ENCODE measurements at places on chromosomes 7 and 10.
A peak's percentile ranks its signal among the peaks of the same experiment; 100 is the strongest.

GRCh38 chr10:4653160-4653559, 172.8 kb upstream of the AKR1E2 start:
- no peak for DNase-seq

- no peak for DNase-seq
Measured at GRCh38 chr10:95559471-95559870, 1.7 kb downstream of the SORBS1 start.

- DNase-seq = peak; percentile 11
Measured at GRCh38 chr7:135414850-135415439, 95.0 kb downstream of the CNOT4 start.

GRCh38 chr7:134827889-134828288, 48.5 kb downstream of the CALD1 start:
- DNase-seq = no peak

DNA sequence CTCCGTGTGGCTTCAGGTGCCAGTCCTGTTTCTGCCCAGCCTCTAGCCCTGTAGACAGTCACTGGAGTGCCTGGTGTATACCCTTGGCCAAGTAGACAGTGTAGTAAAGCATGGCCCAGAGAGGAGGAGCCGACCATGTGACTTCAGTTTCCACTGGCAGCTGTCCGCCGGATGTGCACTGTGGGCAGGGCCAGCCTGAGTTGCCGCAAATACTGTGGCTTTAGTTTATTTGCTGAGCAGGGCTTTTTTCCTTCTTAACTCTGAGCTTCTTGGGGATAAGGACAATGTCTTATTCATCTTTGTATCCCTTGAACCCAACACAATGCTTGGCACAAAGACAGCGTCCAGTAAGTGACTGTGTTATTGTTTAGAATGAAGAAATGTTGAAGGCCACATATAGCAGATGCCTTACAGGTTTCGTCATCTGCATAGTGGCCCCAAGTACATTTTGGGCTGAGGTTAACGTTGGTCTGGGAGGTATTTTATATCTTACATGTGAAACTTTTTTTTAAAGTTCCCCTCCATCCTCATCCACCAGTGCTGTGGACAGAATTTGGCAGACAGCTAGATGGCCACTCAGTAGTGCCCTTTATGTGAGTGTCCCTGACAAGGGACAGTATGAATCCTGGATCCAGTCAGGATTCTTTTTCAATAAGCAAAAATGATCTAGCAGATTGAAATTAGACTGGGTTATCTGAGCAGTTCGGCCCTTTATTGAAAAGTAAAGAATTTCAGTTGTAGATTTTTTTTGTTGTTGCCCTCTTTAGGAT, 40.6 kb downstream of the CYP17A1 start:
- no peak for DNase-seq

DNA sequence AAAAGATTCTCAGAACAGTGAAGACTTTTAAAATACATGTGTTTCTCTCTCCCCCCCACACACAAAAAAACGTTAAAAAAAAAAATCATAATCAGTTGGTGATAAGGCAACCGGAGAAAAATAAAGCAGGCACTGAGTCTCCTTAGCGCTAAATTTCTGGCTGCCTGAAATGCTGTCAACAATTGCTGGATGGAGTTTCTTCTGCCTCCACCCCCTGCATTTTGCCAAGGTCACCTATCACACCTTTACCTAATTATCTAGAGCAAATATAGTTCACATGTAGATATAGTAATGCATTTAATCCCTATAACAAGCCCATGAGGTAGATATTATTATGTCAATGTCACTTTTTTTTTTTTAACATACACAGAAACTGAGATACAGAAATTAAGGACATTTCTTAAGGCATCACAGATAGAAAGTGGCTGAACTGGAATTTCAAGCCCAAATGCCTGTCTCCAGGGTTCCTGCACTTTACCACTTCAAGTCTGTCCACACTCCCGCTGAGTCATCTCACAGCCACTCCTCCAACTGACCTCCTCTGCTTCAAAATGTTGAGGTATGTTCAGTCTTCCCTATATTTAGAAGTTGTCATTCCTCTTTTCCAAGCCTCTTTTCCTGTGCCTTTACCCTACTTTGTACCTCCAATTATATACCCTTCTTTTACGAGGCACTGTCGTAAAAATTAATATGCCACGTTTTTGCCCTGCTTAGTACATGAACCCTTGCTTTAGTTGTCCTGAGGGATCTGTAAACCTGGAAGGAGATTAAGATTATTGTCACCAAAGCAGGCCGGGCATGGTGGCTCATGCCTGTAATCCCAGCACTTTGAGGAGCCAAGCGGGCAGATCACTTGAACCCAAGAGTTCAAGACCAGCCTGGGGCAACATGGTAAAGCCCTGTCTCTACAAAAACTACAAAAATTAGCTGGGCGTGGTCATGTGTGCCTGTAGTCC, 72.8 kb upstream of the MPP7 start:
- DNase-seq = peak; percentile 4

DNA sequence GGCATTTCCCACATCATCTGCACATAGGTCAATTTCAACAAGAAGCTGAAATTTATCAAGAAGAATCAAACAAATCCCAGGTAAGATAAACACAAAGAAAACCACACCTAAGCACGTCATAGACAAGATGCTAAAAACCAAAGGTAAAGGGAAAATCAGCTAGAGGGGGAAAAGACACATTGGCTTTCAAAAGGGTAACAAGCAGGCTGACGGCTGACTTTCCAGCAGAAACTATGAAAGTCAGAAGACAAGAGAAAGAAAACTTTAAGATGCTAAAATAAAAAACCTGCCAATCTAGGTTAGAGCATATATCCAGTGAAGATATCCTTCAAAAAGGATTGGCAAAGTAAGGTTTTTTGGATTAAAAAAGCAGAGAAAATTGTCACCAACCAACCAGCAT, 59.9 kb upstream of the RHEB start:
- DNase-seq = no peak

GRCh38 chr10:93471110-93471651, 11.0 kb downstream of the MYOF start:
- DNase-seq = no peak

- DNase-seq = no peak
Measured at GRCh38 chr10:97550336-97551149, 22.0 kb upstream of the ANKRD2 start.

DNA sequence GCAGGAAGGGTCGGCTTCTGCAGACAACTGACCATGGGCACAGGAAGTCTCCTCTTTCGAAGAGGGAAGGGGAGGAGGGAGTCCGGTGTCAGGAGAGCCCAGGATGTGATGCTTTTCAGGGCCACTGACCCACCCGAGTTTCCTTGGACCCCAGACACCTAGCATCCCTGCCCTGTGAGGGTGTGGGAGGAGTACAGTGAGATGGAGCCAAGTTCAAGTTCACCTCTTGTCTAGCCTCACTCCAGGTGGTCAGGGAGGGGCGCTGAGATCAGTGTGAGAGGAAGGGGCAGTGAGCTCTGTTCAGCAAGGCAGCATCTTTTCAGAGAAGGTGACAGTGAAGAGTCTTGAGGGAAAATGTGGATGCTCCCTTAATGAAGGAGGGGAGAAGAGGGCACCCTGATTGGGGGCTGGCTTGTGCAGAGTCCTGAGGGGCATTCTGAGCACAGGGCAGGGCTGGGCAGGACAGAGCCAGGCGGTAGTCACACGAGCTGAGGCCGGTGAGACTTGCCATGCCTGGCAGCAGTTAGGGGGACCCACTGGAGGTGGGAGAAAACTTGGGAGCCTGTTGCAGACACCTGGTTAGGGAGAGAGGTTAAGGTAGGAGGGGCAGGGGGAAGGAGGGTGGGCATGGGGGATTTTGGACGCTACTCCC, 49.7 kb downstream of the ADCY1 start:
- no peak for DNase-seq

- DNase-seq = no peak
Measured at GRCh38 chr10:23412223-23412622, 26.7 kb upstream of the OTUD1 start.

- DNase-seq = no peak
Measured at GRCh38 chr10:97022616-97023015, 163.1 kb downstream of the SLIT1 start.

DNA sequence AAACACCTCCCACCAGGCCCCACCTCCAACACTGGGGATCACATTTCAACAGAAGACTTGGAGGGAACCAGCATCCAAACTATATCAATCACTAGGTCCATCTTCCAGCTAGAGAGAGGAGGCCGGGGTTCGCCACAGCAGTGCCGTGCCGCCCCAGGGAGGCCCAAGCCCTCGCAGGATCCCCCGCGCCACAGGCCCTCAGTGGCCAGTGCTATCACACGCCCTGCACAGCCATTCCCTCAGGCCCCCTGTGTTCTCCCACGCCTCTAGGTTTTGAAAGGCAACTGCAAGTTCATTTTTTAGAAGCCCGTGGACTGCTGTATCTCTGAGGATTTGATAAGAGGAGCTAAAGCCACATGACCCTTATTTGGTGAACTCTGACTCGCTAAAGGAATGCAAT, 136.4 kb downstream of the OAT start:
- no peak for DNase-seq

- DNase-seq = no peak
Measured at GRCh38 chr7:5694221-5694754, 87.2 kb downstream of the RNF216 start.

- no peak for DNase-seq
Measured at GRCh38 chr7:1706721-1707613, 36.9 kb downstream of the ELFN1 start.

DNA sequence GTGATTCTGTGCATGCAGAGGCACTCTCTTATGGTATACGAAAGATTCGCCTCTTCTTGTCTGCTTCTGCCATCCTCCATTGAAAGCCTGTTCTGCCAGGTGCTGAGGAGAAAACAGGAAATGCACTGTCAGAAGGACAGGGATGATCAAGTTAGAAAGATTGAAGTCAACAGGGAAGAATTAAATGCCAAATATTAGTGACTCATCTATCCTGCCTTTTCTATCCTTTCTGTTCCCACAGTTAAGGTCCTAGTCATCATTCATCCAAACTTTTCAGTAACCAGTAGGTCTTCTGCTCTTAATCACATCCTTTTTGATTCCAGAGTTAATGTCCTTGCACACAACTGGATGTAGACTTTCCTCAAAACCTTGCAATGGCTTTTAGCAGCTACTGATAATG, 4.8 kb upstream of the ZNF783 start:
- DNase-seq = no peak

GRCh38 chr7:149415391-149416071, 45.3 kb downstream of the ZNF777 start:
- no peak for DNase-seq

DNA sequence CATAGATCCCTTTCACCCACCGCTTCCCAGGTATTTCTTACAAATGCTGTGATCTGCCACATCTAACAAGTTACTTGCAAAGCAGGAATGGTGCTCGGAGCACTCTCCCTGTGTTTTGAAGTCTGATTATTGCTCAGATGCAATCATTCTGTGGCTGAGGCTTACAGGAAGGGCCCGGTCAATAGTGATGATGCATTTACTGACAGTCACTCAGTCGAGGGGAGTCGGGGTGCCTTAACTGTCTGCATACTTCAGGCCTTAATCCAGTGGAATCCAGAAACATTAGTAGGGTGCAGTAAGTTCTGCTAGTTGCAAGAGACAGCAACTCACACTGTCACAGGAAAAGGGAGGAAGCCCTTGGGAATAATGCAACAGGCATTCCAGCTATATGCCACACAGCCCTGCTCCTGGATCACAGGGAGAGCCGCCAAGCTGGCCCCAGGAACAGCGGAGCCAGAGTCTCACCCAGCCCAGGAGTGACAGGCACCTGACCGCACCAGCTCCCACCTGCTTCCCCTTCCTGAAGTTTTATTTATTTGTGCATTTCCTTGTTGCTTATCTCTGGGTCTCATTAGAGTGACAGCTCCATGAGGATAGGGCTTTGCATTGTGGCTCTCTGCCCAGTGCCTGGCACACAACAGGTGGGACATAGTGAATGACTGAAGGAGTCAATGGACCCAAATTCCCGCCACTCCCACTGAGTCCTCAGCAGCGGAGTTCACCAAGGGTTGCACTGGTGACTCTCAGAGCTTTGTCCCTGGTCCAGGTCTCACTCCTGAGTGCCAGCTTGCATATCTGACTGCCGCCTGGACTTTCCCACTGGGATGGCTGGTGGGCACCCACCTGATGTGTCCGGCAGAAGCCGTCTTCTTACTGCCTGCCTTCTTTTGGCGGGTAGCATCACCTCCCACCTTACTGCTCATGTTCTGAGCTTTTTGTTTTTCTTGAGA, 212.5 kb upstream of the SH2B2 start:
- DNase-seq = peak; percentile 71

All from NCI-H2029 (cell line).